ENCODE measurements at places on chromosomes 6 and 20.

- DNase-seq = no peak
Measured at GRCh38 chr20:10469599-10469998, 34.5 kb downstream of the SLX4IP start.

DNA sequence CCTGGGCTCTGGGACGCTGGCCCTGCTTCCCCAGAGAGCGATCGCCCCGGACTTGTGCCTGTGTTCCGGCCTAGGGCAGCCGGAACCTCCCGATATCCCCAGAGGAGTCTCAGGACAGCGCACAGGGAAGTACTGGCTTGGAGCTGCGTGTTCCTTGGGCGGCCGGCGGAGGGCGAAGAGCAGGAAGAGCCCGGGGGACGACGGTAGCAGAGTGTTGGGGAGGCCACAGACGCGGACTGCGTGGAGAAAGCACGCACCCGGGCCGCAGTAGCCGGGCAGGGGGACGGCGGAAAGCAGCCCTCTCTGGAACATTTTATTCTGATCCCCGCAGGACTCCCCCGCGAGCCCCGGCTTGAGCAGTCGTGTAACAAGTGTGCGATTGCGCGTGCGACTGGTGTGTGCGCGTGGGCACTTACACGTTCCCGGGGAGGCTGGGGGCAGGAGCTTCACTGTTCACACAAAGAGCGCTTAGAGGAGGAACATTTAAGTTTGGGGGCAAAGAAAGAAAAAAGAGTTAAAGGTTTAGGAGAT is 36.1 kb downstream of the NCR2 start:
- no peak for DNase-seq

DNA sequence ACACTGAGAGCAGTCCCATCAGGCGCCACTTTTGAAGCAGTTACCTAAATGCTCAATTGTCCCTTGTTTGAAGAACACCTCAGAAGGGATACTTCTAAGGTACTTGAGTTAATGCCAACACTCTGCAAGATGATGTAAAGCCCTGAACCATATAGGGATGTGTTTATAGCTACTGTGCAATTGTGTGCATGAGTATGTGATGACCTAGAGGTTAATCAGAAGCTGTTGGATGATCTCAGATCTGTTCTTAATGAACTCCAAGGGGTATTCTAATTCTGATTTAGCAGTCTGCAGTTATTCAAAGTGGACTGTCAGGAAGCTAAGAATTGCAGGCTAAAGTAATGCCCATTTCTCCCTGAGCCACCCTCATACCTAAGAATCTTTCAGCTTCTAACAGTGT is 158.3 kb downstream of the TMEM242 start:
- DNase-seq = no peak

DNA sequence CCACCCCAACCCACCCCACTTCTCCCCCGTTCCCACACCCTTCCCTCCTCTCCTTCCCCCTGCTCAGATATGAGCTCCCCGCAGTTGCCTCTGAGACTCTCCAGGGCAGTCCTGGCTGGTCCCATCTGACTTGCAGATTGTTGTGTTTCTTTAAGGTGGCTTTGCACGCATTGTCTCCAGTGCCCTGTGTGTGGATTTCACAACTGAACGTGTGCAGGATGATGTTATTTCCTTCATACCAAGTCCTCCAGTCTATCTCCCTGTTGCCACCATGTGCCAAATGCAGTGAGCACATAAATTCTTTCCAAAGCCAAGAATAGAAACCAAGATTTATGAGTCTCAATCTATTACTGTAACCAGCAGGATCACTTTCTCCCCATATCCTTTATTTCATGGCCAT is 79.1 kb downstream of the TMEM242 start:
- DNase-seq = no peak

DNA sequence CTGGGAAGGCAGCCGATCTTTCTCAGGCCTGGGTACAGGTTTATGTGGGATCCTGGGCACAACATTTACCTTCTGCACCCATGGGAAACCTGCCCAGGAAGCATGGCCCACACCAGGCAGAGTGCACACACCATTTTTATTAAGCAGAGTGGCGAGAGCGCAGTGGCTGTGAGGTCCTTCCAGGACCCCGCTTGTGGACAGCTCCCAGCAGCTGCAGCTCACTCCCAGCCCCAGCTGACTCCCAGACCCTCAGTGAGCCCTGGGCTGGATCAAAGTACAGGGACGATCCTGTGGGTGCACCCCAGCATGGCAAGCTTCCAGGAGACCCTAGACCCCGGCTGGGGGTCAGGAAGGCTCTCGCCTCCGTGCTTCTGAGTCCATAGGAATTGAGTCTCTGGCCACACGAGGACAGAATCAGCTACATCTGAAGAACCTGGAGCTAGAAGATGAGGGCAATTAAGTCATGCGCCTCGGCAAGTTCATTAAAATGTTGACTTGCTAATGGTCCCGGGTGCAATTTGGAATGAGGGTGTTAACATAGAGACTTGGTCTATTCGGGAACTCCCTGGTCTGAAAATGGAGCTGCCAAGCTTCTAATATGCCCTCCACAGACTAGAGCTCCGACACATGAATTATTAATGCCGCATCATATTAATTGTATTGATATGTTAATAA is 65.4 kb upstream of the SLCO4A1 start:
- DNase-seq = no peak

GRCh38 chr20:36720510-36720909 is 25.4 kb downstream of the NDRG3 start:
- DNase-seq = no peak

DNA sequence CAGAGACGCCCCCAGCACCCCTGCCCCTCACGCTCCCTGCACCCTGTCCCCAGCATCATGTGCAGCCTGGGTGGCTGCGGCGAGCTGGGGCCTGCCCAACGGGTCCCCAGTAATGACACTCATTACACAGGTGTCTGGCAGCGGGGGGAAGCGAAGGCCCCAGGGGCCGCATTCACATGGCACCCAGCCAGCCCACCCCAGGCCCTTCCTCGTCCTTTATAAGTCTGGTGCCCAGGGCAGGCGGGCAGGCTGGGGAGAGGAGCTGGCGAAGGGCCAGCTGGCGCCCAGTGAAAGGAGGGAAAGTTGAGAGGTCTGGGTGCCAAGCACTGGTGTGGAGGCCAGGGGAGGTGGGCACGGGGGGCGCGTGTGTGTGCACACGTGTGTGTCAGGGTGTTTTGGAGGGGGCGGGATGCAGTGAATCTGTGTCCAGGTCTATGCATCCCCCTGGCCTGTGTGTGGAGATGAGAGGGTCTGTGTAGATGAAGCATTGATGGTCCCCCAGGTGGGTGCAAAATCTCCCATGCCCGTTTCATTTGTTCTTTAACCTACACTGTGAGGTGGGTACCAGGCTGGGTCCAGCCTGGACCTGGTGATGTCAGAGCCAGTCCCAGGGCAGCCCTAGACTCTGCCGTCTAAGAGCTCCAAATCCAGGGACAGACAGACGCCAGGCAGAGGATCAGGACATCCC is 105.3 kb downstream of the CEBPB start:
- DNase-seq = no peak

DNA sequence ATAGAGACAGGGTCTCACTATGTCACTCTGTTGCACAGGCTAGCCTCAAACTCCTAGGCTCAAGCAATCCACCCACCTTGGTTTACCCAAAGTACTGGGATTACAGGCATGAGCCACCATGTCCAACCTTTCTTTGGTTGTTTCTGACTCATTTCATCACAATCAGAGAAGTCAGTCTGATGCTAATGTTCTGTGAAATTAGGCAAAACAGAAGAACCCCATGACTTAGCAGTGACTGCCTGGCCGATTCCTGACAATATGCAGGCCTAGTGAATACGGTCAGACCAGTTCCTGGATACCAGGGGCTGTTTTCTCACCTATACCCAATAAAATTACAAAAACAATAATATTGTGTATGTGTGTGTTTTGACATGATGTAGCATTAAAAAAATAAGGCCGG is 58.8 kb upstream of the BTN3A2 start:
- no peak for DNase-seq

DNA sequence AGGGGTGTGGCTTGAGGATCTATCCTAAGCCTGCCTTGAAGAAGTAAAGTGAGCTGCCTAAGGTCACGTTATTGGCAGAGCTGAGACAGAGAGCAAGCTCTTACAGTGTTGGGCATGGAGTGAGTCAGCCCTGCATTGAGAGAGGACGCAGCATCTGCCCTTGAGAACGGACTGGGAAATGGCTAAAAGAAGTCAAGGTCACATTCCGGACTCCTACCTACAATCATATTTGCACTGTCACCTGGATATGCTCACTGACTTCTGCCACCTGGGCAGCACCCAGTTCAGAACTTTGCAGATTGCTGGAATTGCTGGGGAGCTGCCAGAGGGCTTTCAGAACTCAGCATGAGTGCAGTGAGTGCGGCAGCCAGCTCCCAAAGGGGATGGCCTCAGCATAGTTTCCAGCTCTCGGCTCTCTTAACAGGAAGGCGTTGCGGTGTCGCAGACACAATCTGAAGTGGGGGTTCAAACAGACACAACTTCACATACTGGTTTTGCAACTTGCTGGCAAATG is 199.3 kb upstream of the SGK1 start:
- peak; percentile 11 for DNase-seq

DNA sequence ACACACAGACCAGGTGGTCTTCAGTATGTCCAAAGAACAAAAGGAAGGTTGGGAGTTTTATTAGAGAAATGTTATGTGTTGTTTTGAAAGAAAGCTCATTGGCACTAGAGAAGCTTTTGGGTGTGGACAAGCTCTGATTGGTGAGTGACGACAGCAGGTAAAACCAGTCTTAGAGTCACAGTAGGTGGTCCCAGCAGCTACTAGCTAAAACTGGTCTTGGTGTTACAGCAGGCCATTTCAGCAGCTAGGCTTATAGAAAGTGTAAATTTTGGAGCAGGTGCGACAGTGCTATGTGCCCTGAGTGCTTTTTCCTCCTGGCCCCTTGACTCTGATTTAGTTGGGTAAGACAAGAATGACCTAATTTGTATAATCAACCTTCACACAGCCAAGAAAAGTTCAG is 3.6 kb downstream of the CLDN20 start:
- no peak for DNase-seq

DNA sequence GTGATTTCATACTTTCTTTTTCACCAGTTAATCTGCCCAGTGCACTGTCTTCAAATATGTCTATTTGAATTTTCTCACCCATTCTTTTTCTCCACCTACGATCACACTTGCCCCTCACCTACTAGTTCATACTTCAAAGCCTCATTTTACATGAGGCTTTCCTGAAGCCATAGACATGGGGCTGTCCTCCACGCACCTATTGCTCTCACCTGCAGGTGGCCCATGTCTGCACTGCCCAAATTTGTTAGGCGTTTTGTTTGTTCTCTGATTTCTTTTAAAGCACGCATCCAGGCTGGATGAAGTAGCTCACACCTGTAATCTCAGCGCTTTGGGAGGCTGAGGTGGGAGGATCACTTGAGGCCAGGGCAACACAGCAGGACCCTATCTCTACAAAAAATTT is 106.8 kb upstream of the RIPOR2 start:
- peak; percentile 42 for DNase-seq

GRCh38 chr6:45966340-45966739 is 49.3 kb downstream of the CLIC5 start:
- no peak for DNase-seq

DNA sequence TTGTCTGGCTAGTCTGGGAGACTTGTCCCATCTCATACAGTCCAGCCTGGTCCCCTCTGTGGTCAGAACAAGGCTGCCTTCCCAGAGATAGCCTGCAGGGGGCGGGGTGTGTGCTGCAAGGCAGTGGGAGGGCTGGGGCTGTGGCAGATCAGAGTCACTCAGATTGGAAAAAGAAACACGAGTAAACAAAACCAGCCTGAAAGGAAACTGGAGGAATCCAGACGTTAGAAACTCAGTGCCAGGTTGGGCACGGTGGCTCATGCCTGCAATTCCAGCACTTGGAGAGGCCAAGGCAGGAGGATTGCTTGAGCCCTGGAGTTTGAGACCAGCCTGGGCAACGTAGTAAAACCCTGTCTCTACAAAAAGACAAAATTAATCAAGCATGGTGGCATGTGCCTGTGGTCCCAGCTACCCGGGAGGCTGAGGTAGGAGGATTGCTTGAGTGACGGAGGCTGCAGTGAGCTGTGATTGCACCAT is 20.2 kb downstream of the LEMD2 start:
- DNase-seq = peak; percentile 18

DNA sequence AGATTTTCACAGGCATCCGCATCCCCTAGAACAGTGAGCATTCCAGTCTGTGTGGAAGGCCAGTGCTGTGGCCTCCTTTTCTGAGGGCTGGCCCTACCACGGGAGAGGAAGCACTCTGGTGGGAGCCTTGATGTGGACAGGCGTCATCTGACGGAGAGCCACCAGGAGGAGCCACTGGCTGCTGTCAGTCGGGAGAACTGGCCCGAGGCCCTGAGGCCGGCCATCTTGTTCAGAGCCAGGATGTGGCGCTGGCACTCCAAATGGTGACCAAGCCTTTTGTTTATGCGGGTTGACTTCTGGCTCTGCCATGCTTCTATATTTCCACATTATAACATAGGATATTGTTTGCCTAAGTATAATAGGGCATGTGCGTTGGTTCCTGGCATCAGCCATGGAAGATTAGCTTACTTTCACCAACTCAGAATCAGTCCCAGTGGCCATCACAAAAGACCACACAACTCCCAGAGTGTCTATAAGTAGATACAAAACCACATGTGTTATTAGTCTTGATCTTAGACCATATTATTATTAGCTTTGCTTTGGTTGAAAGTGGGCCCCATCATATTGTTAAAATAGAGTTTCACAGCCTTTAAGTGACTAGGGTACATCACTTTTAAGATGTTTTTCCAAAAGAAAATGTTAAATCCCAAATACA is 273.9 kb upstream of the TAB2 start:
- no peak for DNase-seq

DNA sequence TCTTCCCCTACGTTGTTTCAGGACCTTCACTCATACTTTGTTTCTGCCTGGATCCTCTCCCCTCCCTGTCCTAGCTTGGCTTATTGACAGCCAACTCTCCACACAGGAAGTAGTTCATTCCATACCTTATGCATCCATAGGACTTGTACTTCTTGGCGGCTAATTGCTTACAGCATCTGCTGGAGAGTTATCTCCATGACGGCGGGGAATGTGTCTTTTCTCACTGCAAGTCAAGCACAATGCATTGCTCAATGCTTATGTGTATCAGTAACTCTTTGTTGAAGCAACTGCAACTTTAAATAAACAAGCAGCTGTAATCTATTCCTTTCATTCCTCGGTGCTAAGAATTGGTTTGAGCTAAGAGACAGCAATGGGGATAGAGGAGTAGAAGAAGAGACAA is 551.3 kb upstream of the EPHA7 start:
- DNase-seq = no peak

GRCh38 chr20:9137001-9137400 is 68.1 kb downstream of the PLCB4 start:
- DNase-seq = no peak

DNA sequence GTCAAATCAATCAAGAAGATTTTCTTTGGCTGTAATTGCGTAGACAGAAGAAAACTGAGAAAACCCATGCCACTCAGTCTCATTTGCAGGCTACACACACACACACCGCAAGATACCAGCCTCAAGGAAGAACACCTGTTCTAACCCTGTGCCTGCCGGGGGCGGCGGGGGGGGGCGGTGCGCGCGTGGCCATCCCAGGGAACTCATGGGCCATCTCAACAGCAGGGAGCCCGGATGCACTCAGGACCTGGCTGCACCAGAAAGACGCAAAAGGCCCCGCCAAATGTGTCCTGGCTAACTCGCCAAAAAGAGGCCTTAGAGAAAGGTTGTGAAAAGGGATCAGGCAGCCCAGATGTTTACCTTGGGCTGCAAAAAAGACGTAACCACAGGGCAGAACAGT is 2.1 kb downstream of the B3GAT2 start:
- DNase-seq = no peak

All from T-cell (primary cell).